ENCODE measurements at places on chromosomes 7 and 10.

GRCh38 chr10:94320285-94320914 lies 42.3 kb downstream of the NOC3L start:
- no peak for DNase-seq

DNA sequence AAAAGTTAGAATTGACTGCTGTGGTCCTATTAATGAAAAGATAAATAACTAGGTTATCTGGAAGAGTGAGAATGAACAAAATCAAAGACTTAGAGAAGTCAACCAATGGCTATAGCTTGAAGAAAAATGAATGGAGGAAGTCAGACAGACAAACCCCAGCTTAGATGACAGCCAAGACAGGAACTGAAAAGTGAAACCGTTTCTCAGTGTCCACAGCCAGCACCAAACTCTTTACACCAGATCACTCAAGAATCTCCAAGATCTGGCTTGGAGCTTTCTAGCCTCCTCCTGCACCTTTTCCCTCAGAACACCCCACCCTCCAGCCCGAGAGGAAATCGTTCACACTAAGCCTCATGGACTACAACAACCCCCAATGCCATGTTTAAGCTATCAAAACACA lies 167.0 kb downstream of the SFMBT2 start:
- no peak for DNase-seq

GRCh38 chr10:1603181-1603580 lies 134.1 kb downstream of the ADARB2 start:
- no peak for DNase-seq

- no peak for DNase-seq
Measured at GRCh38 chr10:28279878-28280277, 23.0 kb downstream of the MPP7 start.

- no peak for DNase-seq
Measured at GRCh38 chr10:70759781-70760180, 25.4 kb downstream of the TBATA start.

GRCh38 chr7:2680792-2681490 lies 7.1 kb upstream of the AMZ1 start:
- no peak for DNase-seq

- no peak for DNase-seq
Measured at GRCh38 chr10:47152861-47153349, 147.1 kb upstream of the GDF10 start.

DNA sequence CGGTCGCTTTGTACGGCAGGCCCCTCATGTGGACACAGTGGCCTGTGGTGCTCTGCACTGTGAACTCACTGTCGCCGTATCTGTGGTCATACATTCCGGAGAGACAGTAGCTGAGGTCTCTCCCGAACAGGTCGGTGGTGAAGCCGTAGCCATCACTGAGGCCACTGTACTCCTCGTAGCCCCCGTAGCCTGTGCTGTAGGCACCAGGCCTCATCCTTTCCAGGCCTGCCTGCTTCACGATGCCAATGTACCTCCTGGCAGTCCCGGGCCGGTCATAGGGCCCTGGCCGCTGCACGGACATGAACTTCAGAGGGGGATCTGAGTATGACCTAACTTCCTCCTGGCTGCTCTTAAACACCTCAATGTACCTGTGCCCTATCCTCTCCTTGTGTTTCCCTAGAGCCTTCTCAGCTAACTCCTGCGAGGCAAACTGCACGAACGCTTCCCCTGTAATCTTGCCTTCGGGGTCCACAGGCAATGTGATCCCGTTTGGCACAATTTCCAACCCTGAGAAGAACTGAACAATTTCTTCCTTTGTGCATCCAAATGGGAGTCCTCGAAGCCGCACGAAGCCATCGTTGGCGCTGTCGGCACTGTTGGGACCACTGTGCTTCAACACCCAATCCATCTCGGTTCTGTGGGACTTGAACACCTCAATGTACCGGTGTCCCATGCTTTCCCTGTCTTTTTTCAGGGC lies 15.7 kb downstream of the FXYD4 start:
- DNase-seq, result no peak

DNA sequence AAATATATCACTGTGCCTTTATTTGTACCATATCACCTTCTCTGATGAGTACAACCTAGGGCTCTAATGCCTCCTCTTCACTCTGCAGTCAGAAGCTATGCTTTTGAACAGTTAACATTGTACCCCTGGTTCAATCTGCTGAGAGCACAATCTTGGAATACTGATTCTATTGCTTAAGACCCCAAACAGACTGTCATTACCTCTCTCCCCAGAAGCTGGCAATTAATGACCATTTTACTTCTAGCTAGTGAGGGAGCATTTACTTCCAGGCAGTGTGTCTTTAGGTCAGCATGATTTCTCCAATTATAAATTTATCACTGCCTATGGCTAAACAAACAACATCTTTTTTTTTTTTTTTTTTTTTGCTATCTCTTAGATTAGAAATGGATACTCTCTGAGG lies 36.0 kb upstream of the SPOCK2 start:
- no peak for DNase-seq

GRCh38 chr10:50280049-50280841 lies 28.9 kb upstream of the ASAH2 start:
- no peak for DNase-seq

- DNase-seq, result no peak
Measured at GRCh38 chr10:29702273-29703164, 67.7 kb upstream of the SVIL start.

DNA sequence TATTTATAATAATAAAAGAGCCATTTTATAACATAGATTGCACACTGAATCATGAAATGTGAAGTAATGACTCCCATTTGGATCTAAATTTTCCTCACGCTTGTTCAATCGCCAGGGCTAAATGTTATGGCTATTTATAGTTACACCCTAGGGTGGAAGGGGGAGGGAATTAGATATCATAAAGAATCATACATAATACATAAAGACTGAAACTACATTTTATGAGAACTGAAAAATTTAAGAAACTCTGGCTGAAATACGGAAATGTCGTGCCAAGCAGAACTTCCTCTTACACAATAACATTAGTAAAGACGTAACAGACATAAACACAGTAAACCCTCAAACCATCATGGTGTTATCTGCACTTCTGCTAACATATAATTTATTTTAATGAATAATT lies 327.5 kb upstream of the PHF14 start:
- no peak for DNase-seq

GRCh38 chr7:127872122-127872521 lies 159.1 kb downstream of the LRRC4 start:
- no peak for DNase-seq

- no peak for DNase-seq
Measured at GRCh38 chr7:114414156-114415063, at the start of gene FOXP2. Gene FOXP2 (plus strand): TSS chr7:114414815. CDS start chr7:114426512, 11,697 bp downstream.

DNA sequence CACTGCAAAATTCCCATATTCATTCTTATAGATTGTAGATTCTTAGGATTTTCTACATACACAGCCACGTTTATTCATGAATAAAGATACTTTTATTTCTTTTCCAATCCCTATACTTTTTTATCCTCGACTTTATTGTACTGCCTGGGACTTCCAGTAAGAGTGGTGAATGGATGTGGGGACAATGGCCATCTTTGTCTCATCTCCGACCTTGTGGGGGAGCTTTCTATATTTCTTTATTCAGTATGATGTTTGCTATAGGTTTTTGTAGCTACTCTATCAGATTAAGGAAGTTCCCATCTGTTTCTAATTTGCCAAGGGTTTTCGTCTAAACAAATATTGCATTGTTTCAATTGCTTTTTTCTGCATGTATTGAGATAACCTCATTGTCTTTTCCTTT lies 184.3 kb downstream of the FOXP2 start:
- no peak for DNase-seq

GRCh38 chr10:44261710-44262455 lies 123.0 kb downstream of the CXCL12 start:
- DNase-seq, result peak; percentile 13

GRCh38 chr10:114166043-114166442 lies 8.0 kb downstream of the CCDC186 start:
- no peak for DNase-seq

GRCh38 chr10:18087355-18087754 lies 52.9 kb upstream of the CACNB2 start:
- DNase-seq, result no peak

- peak; percentile 81 for DNase-seq
Measured at GRCh38 chr10:91590904-91591796, 41.7 kb downstream of the PPP1R3C start.

DNA sequence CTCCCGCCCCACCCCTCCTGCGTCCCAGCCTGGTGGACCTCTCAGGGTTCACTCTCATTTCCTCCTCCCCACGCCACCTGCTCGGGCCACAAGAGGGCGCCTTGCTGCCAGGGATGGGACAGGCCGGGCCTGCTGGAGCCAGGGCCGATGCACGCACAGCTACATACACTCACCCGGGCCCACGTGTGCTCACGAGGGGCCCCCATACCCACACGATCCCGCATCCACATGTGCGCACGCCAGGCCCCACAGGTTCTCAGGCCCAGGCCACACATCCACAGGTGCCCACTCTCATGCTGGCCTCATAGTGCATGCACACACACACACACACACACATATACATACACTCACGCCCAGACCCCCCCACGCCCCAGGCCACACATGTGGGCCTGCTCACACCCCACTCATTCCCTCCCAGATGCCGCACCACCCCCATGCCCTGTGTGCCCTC lies 68.6 kb downstream of the LHPP start:
- DNase-seq, result peak; percentile 52

DNA sequence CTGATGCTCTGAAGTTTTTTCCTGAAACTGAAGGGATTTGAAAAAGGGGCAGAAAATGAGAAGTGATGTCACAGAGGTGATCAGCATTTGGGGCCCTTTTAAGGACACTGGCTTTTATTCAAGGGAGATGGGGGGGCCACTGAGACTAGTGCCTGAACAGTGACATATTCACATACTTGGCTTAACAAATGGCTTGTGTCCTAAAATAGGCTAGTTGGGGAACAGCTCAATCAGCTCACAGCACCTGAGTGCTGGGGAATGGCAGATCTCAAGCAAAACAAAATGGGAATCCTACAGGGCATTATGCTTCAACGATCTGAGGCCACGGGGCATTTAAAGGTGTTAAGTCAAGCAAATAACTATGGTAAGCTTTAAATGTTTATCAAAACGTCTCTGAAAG lies 90.1 kb downstream of the UBE2H start:
- DNase-seq, result no peak
